ENCODE measurements at places on chromosomes 1 and 21. TPM values are rescaled to one million over a fixed set of nuclear protein-coding genes. Genes with fewer than 3 reads are reported as not detected.

DNA sequence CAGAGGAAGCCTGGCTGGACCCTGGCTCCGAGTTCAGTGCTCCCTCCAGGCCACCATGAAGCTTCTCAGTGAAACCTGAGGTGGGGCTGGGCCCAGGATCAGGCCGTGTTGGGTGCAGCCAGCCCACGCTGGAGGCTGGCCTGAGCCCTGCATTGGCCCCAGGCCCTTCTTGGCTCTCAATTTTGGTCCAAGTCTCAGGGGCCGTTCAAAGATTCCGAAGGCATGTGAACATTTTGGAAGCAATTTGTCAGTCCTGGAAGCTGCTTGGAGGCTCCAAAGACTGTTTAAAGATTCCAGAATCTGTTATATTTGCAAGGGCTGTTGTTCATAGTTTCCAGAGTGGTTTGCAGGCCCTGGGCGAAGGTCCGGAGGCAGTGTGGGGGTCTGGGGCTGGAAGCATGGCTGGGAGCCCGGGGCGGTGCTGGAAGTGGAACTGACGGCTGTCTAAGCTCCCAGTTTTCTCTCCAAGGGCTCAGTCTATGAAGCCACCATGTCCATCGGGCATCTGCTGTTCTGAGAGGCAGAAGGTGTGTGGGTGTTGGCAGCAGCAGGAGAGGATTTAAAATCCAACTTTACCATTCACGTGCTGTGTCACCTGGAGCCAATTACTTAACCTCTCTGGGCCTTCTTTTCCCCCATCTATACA, 104.9 kb downstream of the EPHB2 start:
- H3K36me3 ChIP-seq: no peaks in the 10 kb centered on the region
- peak overlapping the region; percentile 3 for H3K27ac ChIP-seq
- H3K27me3 ChIP-seq: no peaks in the 10 kb centered on the region
- H3K4me3 ChIP-seq: no peak overlapping the region
- H3K4me1 ChIP-seq: peaks cover 4% of the 10 kb centered on the region

DNA sequence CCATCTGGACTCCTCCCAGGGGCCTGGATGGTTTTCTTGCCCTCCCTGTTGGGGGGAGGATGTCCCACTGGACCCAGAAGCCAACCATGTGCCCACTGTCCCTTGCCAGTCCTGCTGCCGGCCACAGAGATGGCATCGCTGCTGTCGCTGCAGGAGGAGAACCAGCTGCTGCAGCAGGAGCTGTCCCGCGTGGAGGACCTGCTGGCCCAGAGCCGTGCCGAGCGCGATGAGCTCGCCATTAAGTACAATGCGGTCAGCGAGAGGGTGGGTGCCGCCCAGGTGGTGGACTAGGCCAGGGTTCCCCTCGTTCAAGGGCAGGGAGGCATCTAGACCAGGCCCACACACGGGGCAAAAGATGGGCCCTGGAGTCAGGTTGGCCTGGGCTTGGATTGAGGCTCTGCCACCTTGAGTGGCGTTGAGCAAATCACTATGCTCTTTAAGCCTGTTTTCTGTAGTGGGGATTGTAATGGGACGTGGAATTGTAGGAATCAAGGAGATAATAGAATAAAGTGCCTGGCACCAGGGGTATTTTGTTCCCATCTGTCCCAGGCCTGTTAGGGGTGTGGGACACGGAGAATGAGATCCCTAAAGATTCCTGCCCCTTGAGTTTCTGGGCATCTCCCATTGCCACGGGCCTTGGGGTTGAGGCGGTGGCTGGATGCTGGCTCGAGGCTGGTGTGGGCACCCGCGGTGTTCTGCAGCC, 2.6 kb downstream of the CROCC start:
- peaks cover 11% of the 10 kb centered on the region for H3K4me1 ChIP-seq
- no peak overlapping the region for H3K27ac ChIP-seq
- H3K36me3 ChIP-seq: no peaks in the 10 kb centered on the region
- DNase-seq: no peak

DNA sequence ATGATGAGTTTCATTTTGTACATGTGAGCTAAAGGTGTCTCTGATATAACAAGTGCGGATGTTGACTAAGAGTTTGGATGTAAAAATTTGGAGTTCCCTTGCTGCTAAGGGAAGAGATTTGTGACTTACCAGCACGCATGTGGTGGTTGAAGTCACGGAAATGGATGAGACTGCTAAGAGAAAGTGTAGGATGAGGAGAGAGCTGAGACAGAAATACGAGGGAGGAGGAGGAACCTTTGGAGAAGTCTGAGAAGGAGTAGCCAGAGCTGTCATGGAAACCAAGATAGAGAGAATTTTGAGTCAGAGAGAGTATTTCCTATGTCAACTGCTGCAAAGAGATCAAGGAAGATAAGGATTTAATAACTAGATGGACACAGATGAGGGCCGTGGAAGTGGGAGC, 106.5 kb upstream of the COL24A1 start:
- no peaks in the 10 kb centered on the region for H3K4me1 ChIP-seq
- no peak overlapping the region for H3K27ac ChIP-seq
- DNase-seq: no peak
- no peak overlapping the region for H3K4me3 ChIP-seq

DNA sequence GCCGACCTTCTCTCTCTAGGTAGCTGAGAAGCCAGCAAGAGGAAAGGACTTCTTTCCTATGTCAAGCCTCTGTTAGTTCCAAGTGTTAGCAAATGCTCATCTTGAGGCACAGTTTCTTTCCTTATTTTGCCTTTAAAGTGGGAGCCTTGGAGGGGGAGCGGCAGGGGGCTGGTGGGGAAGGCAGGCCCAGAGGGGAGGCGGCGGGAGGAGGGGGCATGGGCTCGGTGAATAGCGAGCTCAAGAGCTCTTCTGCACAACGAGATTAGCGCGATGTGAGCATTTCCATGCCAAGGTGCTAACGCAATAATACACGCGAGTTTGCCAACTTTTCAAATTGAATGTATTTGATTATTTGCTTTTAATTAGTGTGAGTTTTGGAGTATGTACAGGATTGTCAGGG, 372.6 kb downstream of the RPS6KC1 start:
- no peaks in the 10 kb centered on the region for H3K4me1 ChIP-seq
- no peaks in the 10 kb centered on the region for H3K36me3 ChIP-seq
- H3K4me3 ChIP-seq: no peak overlapping the region
- no peak for DNase-seq
- peaks cover 3% of the 10 kb centered on the region for H3K27me3 ChIP-seq

DNA sequence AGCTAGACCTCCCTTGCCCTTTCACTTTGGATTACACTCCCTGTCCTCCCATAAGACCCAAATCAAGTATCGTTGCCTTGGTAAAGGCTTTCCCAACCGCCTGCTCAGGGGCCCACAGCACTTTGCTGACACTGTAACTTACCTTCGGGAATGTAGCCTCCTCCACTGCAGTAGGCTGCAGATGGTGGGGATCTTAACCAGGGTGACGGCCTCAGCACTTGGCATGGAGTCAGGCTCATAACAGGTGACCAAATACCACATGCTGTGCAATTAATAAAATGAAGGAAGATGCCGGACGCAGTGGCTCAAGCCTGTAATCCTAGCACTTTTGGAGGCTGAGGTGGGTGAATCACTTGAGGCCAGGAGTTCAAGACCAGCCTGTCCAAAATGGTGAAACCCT, 88.7 kb upstream of the IRF2BP2 start:
- no peak for DNase-seq
- no peaks in the 10 kb centered on the region for H3K27me3 ChIP-seq
- H3K36me3 ChIP-seq: no peaks in the 10 kb centered on the region
- H3K4me1 ChIP-seq: peaks cover 21% of the 10 kb centered on the region
- no peak overlapping the region for H3K4me3 ChIP-seq

- H3K27ac ChIP-seq: no peak overlapping the region
- no peak for DNase-seq
- no peak overlapping the region for H3K4me3 ChIP-seq
- H3K4me1 ChIP-seq: no peaks in the 10 kb centered on the region
- H3K27me3 ChIP-seq: no peaks in the 10 kb centered on the region
These were observed 82.0 kb downstream of the RPAP2 start for GRCh38 chr1:92380867-92381266.

- DNase-seq: no peak
- H3K4me3 ChIP-seq: no peak overlapping the region
- H3K4me1 ChIP-seq: peaks cover 12% of the 10 kb centered on the region
- H3K27me3 ChIP-seq: no peaks in the 10 kb centered on the region
These were observed 164.9 kb upstream of the RAB4A start for GRCh38 chr1:229105822-229106525.

DNA sequence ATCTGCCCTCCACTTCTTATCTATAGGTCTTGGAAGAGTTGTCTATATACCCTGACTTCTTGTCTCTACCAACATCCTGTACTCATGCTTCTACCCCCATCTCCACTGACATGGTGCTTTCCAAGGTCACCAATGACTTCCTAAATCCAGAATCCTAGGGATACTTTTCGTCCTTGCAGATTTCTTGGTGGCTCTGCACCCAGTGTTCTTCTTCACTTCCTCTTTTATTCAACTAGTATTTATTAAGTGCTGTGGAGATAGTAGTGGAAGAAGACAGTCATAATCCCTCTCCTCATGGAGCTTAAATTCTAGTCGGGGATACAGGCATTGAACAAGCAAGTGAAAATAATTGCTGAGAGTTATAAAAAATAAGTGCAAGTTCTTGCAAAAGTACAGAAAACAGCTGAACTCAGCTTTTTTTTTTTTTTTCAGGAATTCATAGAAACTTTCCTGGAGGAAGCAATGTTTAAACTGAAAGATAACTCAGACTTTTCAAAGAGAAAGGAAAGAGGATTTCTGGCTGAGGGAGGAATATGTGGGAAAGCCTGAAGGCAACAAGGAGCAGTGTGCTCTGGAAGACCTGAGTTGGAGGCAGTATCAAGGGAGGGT, 38.2 kb upstream of the CYP4B1 start:
- no peak overlapping the region for H3K4me3 ChIP-seq
- no peak for DNase-seq
- H3K27ac ChIP-seq: peak overlapping the region; percentile 33
- H3K27me3 ChIP-seq: no peaks in the 10 kb centered on the region
- H3K4me1 ChIP-seq: peaks cover 71% of the 10 kb centered on the region

- no peaks in the 10 kb centered on the region for H3K36me3 ChIP-seq
- H3K4me1 ChIP-seq: peaks cover 31% of the 10 kb centered on the region
These were observed 251.6 kb downstream of the KIF26B start for GRCh38 chr1:245406426-245406825.

DNA sequence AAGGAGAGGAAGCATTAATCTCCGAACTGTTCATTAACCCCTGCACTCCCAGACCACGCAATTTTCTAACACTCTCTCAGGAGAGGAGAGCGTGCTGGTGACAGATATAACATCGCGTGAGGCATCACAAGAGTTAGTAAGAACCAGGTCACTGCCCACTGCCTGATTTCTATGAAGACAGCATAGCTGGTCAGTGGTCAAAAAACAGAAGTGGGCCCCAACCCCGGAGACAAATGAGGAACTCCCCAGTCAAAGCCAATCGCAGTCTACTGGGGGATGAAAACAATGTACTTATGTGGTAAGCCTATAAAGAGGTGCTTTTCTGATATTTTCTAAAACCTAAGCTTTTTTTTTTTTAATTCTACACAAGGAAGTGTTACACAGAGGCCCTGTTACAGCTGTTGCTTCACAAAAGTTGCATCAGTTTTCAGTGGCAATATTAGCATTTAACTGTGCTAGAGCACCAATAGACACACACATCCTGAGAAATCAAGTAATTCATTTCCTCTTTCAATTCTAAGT, 231.8 kb upstream of the IRF2BP2 start:
- no peaks in the 10 kb centered on the region for H3K4me1 ChIP-seq
- H3K27me3 ChIP-seq: no peaks in the 10 kb centered on the region
- peak; percentile 22 for DNase-seq
- no peaks in the 10 kb centered on the region for H3K36me3 ChIP-seq
- H3K4me3 ChIP-seq: no peak overlapping the region

- peaks cover 59% of the 10 kb centered on the region for H3K36me3 ChIP-seq
- no peak overlapping the region for H3K4me3 ChIP-seq
- H3K27me3 ChIP-seq: no peaks in the 10 kb centered on the region
- H3K4me1 ChIP-seq: peaks cover 20% of the 10 kb centered on the region
These were observed 17.7 kb downstream of the PFKFB2 start for GRCh38 chr1:207070811-207071210.

GRCh38 chr1:182002570-182002969, 58.9 kb downstream of the ZNF648 start:
- H3K4me1 ChIP-seq: no peaks in the 10 kb centered on the region
- DNase-seq: no peak
- H3K27ac ChIP-seq: no peak overlapping the region
- no peaks in the 10 kb centered on the region for H3K27me3 ChIP-seq
- H3K4me3 ChIP-seq: no peak overlapping the region

GRCh38 chr1:28855469-28855951, 43.5 kb downstream of the OPRD1 start:
- no peaks in the 10 kb centered on the region for H3K36me3 ChIP-seq
- no peak overlapping the region for H3K27ac ChIP-seq
- DNase-seq: no peak
- H3K4me1 ChIP-seq: peaks cover 5% of the 10 kb centered on the region

DNA sequence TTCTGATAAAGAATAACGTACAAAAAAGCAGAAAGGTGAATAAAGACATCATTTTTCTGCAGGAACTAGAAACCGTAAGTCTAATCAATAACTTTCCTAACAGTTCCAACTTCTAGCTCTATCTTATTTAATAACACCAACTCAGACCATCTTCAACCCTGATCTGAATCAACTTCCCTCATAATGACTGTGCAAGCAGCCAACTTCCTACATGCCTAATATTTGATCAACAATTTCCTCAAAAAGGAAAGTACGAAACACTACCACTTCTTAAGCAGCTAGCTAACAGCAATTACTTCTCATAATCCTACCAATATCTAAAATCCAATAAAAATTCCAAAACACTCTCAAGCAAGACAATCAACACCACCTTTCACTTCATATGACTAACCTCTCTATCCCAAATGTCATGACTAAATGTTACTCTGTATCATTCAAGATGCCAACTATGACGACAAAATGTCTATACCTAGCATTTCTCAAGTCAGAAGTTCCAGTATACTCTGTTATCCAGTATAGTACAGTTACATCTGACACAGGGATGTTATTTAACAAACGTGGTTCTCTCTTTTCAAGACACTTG, 1.7 kb downstream of the COP1 start:
- no peaks in the 10 kb centered on the region for H3K36me3 ChIP-seq
- H3K27ac ChIP-seq: peak overlapping the region; percentile 98
- peaks cover 7% of the 10 kb centered on the region for H3K4me1 ChIP-seq
- peak overlapping the region; percentile 80 for H3K4me3 ChIP-seq
- no peaks in the 10 kb centered on the region for H3K27me3 ChIP-seq

DNA sequence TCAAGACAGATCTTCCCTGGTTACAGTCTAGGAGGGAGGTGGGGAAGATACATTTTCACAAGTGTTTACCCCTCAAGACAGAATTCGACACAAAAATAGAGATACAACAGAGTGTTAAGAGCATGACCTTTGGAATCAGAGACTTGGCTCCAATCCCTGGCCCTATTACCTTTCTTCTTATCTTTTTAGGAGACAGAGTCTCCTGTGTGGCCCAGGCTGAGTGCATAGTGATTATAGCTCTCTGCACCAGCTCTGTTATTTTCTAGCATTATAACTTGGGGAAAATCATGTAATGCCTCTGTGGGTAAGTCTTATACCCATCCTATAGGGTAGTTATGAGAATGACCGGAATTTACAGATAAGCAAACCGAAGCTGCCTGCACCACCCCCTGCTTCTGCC, 9.8 kb downstream of the NIPAL3 start:
- no peak for DNase-seq
- H3K27ac ChIP-seq: no peak overlapping the region
- no peaks in the 10 kb centered on the region for H3K27me3 ChIP-seq

- H3K36me3 ChIP-seq: no peaks in the 10 kb centered on the region
- H3K4me3 ChIP-seq: no peak overlapping the region
These were observed 35.9 kb downstream of the PIK3R3 start for GRCh38 chr1:46096269-46097148.

ITPKB gene
- 13.0 TPM for polyA plus RNA-seq

JTB gene
- polyA plus RNA-seq: 120 TPM

SH3BGR gene
- polyA plus RNA-seq: 4.1 TPM

POU3F1 gene
- polyA plus RNA-seq: 0.06 TPM

NCAM2 gene
- polyA plus RNA-seq: 7.7 TPM

PPFIA4 gene
- polyA plus RNA-seq: 4.1 TPM

BSND gene
- not detected for polyA plus RNA-seq
